ENCODE measurements at places on chromosomes 4 and X.

DNA sequence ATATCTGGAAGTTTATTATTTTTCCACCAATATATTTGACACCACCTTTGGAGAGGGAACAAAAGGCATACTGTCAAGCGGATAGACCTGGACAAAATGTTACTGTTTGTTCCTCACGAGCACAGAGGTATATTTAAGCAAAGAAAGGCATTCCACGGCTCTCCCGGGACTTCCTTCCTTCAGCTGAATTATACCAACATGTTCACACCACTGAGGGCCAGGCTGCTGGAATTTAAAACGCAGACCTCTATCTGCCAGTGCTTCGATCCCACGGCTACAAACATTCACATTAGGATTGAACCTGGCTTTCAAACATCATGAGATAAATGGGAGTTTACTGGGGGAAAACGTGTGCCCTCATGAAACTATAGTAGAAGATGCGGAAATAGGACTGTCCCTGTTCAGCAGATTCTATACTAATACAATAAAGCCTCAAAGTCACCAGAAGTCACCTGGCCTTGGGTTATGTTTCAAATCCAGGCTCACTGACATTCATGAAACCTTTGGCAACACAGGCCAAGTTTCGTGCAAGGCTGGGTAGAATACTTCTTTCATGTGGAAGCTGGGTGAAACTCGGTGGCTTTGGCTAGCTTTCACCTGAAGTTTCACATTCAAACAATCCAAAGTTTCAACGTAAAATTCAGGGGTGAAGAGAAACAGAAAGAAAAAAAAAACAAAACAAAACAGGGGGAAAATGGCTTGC is 39.5 kb downstream of the SORBS2 start:
- no peak for DNase-seq

DNA sequence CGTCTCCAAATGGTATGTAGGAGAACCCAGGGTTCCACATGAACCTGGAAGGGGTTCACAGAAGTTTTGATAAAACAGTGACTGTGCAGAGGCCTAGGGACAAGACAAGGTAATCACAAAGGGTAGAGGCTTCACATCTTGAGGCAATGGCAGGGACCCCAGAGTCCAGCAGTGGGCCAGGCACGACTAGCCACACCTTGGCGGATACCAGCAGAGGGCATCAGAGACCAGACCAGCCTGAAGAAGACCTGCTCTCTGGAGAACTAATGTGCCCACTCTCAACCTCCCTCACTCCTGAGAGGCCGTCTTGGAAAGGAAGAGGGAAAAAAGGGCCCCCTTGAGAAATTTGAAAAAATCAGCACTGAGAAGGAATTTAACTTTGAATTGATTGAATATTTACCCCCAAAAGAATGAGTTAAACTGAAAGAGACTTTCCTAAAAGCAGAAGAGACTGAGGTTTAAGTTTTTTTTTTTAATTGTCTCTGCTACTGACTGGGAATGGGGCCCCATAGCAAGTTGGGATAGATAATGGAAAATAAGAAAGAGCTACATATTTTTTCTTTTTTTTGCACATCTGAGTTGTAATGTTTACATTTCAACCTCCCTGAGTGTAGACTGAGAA is 243.8 kb upstream of the JADE1 start:
- DNase-seq = peak; percentile 61

GRCh38 chrX:14529290-14529989 is at the start of gene GLRA2:
Gene GLRA2 (plus strand): TSS chrX:14529536. CDS start chrX:14530058, 522 bp downstream.
- DNase-seq = peak; percentile 50

GRCh38 chrX:119640731-119641170 is 34.5 kb upstream of the NKRF start:
- DNase-seq = no peak

DNA sequence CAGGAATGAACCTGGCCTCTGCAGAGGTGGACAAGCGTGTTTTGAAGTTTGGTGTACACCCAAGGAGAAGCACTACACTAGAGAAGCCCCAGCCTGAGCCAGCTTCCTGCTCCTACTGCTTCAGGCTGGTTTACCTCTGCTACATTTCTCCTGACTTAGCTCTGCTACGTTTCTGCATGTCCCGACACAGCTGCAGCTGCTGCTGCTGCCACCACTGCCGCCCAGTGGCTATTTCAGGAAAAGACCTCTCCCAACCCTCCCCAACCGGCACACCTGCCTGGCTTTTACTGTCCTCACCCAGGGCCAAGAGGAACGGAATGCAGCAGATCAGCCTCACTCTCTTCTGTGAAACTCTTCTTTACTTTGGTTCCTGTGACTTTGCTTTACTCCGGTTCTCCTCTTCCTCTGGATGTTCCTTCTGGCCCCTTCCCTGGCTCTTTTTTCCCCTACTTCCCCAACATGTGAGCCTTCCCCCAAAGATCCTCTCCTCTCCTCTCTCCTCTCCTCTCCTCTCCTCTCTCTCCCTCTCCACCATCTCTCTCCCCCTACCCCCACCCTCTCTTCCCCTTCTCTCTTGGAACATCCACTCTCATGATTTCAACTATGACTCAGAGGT is 3.1 kb upstream of the P2RY4 start:
- DNase-seq = peak; percentile 49

DNA sequence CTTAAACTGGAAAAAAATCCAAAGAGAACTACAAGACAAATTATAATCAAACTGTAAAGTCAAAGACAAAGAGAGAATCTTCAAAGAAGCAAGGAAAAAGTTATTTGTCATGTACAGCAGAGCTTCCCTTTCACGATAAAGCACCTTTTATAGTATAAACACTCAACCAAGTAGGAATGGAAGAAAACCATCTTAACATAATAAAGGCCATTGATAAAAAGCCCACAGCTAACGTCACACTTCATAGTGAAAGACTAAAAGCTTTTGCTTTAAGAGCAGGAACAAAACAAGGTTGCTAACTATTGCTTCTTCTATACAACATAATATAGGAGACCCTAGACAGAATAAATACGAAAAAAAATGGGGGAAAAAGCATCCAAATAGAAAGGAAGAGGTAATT is 595.7 kb upstream of the POU3F4 start:
- DNase-seq = no peak

DNA sequence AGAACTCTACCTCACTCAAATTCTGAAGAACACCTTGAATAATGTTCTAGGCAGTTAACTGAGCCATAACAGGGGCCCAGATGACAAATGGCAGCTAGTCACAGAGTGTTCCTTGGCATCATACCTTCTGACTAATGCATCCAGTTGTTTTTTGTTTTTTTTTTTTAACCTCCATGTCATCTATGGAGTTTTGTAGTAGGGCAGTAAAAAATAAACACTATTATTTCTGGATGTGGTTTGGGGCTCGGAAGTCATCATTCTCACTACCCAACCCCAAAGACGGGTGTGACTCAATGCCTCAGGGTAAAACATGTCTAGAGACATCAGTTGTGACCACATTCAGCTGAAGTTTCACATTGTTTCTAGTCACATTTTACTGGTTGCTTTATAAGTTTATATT is 31.2 kb upstream of the MCF2 start:
- DNase-seq = peak; percentile 76

GRCh38 chrX:3697220-3697684 is 16.2 kb downstream of the PRKX start:
- peak; percentile 10 for DNase-seq

DNA sequence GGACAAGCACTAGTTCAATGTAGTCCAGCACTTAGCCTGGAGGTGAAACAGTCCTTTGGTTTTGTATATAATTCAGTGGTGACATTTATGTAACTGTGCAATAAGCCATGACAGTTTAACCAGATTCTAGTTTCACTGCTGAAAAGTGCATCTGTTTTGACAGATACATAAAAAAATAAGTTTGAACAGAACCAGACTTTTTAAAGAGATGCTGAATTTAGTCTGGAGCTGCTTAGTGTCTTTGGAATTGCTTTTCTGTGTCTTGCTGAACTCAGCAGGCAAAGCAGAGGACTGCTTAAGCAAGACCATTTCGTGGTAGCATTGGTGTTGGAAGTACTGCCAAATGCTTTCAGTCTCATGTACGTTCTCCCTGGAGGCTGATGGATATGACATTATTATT is 393.5 kb downstream of the MAPK10 start:
- DNase-seq = no peak

DNA sequence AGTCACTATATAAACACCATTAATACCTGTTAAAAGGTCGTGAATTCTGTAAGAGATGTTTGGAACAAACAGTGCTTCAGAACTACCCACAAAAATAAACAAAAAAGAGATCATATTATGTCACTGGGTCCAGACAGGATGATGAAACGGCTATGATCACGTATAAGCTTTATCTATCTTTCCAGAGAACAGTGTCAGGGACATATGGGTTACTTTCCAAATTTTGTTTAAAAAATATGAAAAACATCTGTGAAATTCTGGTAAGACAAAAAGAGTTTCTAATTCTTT is 90.0 kb downstream of the SORBS2 start:
- peak; percentile 49 for DNase-seq

- DNase-seq = no peak
Measured at GRCh38 chr4:173521467-173522159, 8.4 kb downstream of the HAND2 start.

DNA sequence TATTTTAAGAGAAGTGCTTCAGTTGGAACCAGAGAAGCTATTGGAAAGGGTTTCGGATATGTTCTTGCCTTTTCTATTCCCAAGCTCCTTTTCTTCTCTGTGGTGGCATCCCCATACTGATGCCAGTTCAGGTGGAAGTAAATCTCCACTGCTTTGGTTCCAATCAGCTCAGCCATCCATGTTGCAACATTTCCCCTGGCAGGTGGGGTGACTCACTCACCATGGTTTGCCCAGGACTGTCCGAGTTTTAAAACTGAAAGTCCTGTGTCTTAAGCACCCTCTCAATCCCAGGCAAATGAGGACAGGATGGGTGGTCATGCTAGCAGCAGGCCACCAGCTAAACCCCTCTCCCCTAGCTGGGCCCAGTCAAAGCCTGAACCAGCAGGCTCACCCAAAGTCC is 15.1 kb downstream of the RAI2 start:
- peak; percentile 52 for DNase-seq

DNA sequence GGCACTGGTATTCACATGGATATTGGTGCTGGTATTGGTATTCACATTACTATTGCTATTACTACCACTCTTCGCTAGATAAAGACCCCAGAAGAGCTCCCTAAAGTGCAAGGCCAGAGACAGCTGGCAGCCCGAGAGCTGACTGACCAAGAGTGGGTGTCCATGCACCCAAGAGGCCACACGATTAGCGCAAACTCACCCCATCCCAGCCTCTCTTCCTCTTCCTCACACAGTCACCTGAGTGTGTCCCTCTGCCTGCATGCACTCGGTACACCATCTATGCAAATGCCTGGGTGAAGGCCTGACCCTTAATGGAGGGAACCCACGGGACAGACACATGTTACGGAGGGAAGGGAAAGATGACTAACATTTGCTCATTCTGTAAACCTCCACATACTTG is 86.7 kb downstream of the HAUS3 start:
- no peak for DNase-seq

DNA sequence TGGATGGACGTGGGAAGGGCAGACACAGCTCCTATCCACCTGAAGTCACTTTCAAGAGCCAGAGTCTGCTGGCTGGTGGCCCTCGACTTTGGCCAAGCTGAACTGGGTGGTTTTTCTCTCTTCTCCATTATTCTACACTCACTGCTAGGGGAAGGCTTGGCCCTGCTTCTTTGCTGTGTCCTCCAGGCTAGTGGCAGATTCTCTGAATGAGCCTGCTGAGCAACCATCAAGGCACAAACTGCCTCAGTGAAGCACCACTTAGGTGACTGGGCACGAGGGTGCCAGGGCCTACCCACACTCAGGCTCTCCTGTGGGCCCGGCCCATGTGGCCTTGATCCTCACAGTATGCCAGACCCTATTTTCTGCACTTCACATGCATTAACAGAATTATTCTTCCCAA is 92.0 kb downstream of the PJA1 start:
- no peak for DNase-seq

DNA sequence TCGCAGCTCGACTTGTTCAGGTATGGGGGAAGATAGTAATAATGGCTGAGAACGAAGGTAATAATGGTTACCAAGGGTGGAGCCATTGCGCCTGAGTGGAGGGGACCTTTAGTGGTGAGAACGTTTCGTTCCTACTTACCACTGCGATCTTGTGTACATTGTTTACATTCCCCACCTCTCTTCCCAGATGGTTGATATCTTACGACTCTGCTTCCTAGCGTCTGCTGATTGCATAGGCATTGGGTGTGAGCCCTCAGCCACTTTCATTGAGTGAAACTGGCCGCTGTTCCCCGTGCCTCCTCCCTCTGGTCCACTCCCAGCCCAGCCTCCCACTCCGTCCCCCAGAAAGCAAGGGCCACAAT is 850 bp downstream of the IGBP1 start:
- no peak for DNase-seq

GRCh38 chr4:8691151-8691775 is 98.7 kb downstream of the CPZ start:
- DNase-seq = no peak

- DNase-seq = no peak
Measured at GRCh38 chrX:48700246-48700645, 3.7 kb downstream of the SUV39H1 start.

- peak; percentile 47 for DNase-seq
Measured at GRCh38 chrX:120559804-120560203, 958 bp downstream of the CUL4B start.

DNA sequence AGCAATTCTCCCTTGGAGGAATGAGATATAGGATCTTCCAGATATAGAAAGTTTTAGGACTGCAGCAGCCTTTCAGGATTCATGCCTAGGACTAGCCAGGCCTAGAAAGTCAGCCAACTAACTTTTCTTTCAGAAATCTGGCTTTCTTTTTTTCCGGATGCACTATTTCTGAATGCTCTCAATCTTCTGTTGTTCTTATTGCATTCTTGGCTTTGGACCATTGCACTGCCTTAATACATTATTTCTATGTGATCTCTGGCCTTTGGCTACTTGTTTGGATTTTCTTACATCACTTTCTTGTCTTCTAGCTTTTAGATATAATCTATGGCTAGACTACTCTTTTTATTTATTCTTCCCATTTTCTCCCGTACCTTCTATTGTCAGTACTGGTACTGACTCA is 813.1 kb upstream of the HTR2C start:
- DNase-seq = no peak

DNA sequence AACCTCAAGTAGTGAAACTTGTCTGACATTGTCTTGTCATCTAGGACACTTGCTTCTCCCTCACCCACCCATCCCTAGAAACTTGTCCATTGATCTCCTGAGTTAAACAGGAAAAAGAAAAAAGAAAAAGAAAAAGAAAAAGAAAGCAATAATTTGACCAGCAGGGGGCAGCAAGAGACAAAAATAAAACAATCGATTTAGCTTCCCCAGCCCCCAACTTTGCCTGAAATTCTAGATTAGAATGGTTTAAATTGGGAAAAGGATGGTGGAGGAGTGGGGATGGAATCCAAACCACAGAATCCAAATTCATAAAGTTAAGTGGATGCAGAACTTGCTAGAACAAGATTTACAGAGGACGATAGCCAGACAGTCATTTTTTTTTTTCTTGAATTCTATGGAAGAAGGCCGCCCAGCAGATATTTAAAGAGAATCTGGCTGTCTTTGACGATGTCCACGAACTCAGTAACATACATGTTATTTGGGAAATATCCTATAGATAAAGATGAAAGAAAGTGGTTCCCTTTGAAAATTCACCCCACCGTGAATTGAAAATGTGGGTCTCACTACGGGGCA is 282.9 kb downstream of the USP46 start:
- peak; percentile 70 for DNase-seq
